KBM-7 (cell line): ENCODE measurements at places on chromosomes 13 and 19.
A peak's percentile ranks its signal among the peaks of the same experiment; 100 is the strongest.

DNA sequence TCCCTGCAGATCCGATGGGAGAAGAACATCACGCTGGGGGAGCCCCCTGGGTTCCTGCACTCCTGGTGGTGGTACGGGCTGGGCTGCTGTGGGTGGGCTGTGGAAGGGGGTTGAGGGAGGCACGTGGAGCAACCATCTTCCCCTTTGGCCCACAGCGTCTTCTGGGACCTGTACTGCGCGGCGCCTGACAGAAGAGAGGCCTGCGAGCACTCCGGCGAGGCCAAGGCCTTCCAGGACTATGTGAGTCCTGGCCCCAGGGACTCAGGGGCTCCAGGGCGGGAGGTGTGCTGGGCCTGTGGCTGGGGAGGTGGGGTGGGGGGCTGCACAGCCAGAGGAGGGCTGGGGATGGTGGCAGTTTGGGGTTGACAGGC lies 8.5 kb downstream of the SSBP4 start:
- DNase-seq, result no peak

DNA sequence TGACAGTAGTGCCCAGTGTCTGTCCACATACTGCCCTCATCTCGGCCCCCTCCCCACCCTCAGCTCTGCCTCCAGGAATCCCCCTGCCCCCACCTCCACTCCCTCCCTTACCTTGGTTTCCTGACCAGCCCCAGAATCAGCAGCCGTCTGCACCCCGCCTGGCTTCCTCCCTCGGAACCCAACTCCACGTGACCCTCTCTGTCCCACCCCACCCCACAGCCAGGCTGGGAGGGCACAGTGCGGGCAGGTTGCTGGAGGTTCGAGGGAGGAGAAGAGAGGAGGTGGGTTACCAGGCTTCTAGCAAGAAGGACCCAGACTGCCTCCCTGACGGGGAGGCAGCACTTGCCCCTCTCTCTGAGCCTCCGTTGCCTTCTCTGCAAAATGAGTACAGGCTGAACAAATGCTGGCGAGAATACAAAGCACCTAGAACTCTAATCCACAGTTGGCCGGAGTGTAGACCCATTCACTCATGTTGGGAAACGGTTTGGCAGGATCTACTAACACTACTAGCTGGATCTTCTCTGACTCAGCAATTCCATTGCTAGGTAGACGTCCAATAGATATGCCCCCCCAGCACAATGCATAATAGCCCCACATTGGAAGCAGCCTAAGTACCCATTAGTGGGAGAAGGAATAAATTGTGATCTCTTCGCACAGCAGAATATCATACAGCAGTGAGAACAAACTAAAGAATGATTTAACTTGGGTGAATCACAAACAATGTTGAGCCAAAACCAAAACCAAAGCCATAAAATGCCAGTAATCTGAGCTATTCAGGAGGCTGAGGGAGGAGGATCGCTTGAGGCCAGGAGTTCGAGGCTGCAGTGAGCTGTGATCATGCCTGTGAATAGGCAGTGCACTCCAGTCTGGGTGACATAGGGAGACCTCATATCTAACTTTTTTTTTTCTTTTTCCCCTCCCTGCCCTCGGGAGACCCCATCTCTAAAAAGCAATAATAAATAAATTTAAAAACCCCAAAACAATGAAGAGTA lies at the start of gene RASAL3:
TSS of gene RASAL3 (minus strand) at position 151 of the 992 bp plus-strand sequence. CDS start 186 bp downstream, outside the sequence.
- DNase-seq, result peak; percentile 72

GRCh38 chr13:67519356-67519755 lies 289.2 kb upstream of the PCDH9 start:
- peak; percentile 41 for DNase-seq

DNA sequence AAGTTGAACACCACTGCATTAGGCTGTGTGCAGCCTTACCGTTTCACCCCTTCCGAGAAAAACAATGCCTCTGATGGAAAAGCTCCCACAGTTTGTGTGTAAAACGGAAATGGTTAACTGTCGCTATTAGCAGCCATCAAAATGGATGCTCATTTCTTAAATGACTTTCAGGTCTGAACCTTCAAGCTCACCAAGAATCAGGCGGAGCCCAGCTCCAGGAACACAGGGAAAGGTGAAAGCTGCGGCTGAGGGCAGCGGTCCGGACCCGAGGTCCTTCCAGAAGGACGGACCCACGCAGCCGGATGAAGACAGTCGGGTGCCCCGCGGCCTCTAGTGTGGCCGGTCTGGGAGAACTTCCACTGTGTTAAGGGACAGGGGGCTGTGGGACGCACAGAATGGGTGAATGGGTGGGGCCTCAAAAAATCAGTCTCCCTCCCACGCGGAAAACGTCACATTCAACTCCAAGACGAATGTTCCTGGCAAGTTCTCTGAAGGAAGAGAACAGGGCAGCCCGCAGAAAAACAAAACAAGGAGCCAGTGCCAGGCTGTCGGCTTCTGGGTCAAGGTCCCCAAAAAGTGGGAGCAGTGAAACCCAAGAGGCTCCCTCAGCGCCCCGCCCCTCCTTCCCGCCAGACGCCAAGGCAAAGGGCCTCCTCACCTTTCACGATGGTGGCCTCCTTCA lies 4.9 kb downstream of the IRS2 start:
- no peak for DNase-seq

GRCh38 chr13:94121686-94122085 lies 357.8 kb downstream of the DCT start:
- DNase-seq, result peak; percentile 1

GRCh38 chr13:43244481-43244880 lies 221.1 kb downstream of the DNAJC15 start:
- DNase-seq, result no peak

- DNase-seq, result no peak
Measured at GRCh38 chr13:96403651-96404050, 313.7 kb downstream of the HS6ST3 start.

DNA sequence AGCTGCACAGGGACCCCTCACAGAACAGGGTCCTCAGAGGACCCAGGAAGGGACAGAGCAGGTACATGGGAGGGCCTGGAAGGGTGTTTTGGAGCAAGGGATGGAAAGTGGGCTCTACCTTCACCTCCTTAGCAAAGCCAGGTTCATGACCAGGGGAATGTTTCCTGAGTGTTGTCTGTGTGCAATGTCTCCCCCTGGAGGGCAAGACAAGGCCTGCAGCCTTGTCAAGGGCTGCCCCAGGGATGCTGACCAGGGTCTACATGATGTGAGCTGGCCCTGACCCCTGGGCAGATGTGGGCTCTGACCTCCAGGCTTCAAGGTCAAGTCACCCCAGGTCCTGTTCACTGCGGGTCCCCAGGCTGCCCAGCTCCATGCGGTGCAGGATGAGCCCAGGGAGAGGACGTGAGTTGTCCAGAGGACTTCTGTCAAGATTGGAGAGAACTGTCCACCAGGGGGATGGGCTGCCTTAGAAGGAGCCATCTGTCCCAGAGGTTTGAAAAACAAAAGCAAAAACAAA lies 1.0 kb upstream of the CEACAM1 start:
- DNase-seq, result peak; percentile 49

- DNase-seq, result peak; percentile 98
Measured at GRCh38 chr19:58558623-58559274, 338 bp upstream of the UBE2M start.

- no peak for DNase-seq
Measured at GRCh38 chr19:15248106-15248505, 15.9 kb upstream of the EPHX3 start.

- DNase-seq, result no peak
Measured at GRCh38 chr19:49999371-50000010, 25.7 kb downstream of the VRK3 start.

GRCh38 chr13:113115363-113116205 lies 7.0 kb upstream of the F10 start:
- DNase-seq, result no peak

DNA sequence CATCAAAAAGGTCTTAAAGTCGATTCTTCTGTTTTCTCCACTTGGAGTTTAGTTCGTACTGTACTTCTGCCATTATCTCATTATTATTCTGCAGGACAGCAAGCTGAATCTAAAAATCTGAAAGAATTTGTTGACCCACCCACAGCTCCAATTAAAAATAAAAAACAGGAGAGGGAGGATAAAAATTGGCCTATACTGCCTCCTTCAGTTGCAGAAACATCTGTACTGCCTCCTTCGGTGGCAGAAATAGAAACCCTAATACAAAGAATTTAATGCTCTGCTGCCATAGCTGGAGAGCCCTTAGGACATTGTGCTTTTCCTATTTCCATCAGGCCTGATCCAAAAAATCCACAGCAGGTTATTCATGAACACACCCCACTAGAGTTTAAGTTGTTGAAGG lies 9.8 kb downstream of the ZNF350 start:
- DNase-seq, result no peak

- no peak for DNase-seq
Measured at GRCh38 chr13:30431269-30431940, 9.1 kb downstream of the UBE2L5 start.

- peak; percentile 26 for DNase-seq
Measured at GRCh38 chr13:110680852-110681251, 25.1 kb downstream of the CARS2 start.

DNA sequence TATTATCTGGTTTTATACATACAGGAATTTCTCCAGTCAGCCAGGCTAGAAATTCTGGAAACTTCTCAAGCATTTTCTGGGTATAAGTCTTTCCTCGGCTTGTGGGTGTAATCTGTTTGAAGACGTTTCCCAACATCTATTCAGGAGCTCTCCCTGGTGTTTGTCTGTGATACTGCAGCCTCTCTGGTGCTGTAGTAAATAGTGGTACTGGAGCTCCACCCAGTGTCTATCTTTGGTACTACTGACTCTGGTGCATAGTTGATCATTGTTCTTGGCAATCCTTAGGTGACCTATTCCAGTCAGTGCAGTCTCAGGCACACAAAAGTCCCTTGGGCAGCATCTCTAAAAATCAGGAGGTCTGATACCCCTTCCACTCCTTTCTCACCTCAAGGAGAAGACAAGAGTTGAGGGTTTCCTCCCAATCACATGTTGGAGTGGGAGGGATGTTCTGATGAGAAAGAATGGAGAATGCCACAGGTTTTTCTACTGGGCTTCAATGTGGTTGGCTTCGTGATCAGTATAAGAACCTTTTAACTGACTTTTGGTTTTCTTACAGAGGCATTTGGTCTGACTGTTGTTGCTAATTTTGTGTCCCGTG lies 115.5 kb downstream of the CYSLTR2 start:
- peak; percentile 95 for DNase-seq

- no peak for DNase-seq
Measured at GRCh38 chr13:25741796-25742195, 310.0 kb downstream of the SHISA2 start.

DNA sequence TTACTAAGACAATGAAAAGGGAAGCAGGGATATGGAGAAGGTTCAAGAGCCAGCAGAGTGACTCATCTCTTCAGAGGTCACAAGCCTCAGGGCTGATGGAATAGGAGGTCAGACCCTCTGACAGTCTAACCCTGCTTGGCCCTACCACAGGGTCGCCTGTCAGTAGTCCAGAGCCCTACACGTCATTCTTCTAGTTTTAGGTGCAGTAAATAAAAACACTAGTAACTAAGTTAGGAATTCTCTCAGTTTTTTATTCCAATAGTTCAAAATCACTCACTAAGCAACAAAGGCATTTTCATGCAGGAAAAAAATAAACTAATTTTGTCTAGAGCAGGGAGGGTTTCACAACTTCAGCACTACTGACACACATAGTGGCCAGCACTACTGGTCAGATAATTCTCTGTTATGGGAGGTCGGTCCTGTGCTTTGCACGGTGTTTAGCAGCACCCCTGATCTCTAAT lies 27.2 kb downstream of the FOXO1 start:
- DNase-seq, result peak; percentile 39

- DNase-seq, result peak; percentile 41
Measured at GRCh38 chr13:49400755-49401659, 42.9 kb downstream of the CAB39L start.

GRCh38 chr19:2457394-2458037 lies 757 bp upstream of the LMNB2 start:
- no peak for DNase-seq

- no peak for DNase-seq
Measured at GRCh38 chr13:59588717-59589067, 575.0 kb downstream of the DIAPH3 start.

- DNase-seq, result no peak
Measured at GRCh38 chr19:2811735-2812413, 7.8 kb upstream of the ZNF554 start.

- no peak for DNase-seq
Measured at GRCh38 chr19:43759515-43759914, 4.8 kb upstream of the SMG9 start.

- peak; percentile 61 for DNase-seq
Measured at GRCh38 chr19:3274942-3275582, 50.6 kb downstream of the CELF5 start.

- no peak for DNase-seq
Measured at GRCh38 chr13:39601636-39602035, 1.4 kb downstream of the LHFPL6 start.

- peak; percentile 33 for DNase-seq
Measured at GRCh38 chr19:55099557-55100506, 17.6 kb downstream of the PPP1R12C start.

DNA sequence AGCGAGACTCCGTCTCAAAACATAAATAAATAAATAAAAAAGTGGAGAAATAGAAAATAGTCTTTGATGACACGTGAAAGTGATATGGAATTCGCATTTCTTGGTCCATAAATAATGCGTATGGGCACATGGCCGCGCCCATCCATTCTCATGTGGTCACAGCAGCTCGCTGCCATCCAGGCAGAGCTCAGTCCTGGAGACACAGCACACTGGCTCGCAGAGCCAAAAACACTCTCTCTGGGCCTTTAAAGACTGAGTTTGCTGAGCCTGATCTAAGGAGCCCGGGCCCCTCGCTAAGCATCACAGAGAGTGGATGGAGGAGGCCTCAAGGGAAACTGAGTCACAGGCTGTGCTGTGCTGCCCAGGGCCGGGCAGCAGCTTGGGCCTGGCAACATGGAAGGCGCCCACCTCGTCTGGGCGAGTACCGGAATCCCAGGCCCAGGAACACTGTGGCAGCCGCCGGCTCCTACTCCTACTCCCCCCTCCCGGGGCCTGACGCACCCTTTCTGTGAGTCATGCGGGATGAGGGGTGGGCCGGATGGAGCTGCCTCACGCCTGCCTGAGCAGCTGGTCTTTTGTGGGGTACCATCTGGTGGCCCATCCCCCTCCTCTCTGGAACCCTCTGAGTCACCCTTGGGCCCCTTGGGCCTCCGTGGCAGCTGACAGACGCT lies 28.9 kb upstream of the CACTIN start:
- DNase-seq, result no peak

GRCh38 chr13:114109641-114110041 lies 22.8 kb downstream of the RASA3 start:
- no peak for DNase-seq

DNA sequence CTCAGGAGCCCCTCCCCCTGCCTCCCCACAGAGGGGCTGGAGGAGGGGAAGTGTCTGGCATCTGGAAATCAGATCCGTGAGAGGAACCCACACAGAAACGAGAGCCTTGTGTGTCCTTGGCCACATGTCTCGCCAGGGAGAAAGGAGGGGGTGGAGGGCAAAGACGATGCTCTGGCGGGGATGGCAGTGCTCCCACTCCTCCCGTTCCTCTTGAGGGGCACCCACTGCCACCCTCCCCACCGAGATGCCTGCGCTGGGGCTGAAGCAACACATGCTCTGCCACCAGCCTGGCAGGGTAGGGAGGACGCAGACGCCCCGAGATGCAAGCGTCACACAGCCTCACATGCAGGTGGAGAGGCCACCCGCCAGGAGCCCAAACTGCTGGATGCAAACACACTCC lies 2.8 kb downstream of the ADGRL1 start:
- DNase-seq, result no peak

- DNase-seq, result no peak
Measured at GRCh38 chr13:59780058-59780457, 383.7 kb downstream of the DIAPH3 start.

- DNase-seq, result no peak
Measured at GRCh38 chr13:30085087-30085486, 222.3 kb downstream of the KATNAL1 start.
